Naive thymus-derived CD8-positive, alpha-beta T cell (primary cell): ENCODE measurements at places on chromosomes 1 and 21.

DNA sequence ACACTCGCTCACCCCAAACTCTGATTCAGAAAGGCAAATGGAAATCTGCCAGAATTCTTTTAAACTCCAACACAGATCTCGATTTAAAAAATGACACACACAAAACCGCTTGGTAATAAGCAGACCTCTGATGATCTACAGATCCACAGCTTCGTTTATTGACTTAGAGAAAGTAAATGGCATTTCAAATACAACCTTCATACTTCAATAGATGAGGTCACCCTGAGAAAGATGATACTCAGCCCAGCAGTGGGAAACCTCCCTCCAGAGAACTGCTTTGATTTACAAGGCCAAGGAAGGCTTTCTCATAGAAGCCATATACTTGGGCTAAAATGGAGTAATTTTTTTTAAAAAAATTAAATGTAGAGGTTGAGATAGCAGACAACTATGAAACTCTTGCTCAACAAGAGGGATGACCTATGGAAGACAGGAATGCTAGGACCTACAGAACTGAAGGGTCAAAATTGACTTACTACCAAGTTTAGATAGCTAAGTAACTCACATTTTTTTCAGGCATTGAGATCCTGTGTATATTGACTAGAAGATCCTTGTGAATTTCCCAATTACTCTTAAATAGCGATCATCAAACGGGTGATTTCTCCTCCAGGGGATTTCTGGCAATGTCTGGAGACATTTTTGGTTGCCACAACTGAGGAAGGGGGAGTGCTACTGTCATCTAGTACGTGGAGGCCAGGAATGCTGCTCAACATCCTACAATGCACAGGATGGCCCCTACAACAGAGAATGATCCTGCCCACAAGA, 143.9 kb downstream of the CLIC6 start:
- no peak for DNase-seq

DNA sequence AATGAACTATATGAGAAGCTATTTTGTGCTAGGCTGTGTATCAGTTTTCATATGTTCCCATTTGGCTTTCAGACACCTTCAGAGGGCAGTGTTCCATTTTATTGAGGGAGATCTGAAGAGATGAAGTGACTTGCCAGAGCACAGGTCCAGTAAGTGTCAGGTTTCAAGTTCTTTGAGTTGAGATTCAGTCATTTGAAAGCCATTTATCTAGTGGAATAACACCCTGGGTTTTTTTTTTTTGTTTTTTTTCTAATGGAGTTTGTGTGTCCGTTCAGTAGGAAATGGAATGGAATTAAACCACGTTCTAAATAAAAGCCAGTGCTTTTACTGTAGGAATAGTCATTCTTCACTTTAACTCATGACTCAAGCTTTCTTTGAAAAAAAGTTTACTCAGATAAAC, 652.9 kb upstream of the USP24 start:
- DNase-seq, result no peak

GRCh38 chr1:32100359-32100758, 7.5 kb upstream of the KPNA6 start:
- DNase-seq, result no peak

GRCh38 chr1:6450943-6451373, 15.0 kb downstream of the TNFRSF25 start:
- DNase-seq, result no peak

- no peak for DNase-seq
Measured at GRCh38 chr1:46065405-46065804, 67.0 kb downstream of the PIK3R3 start.

- peak; percentile 36 for DNase-seq
Measured at GRCh38 chr1:100353071-100353801, 930 bp downstream of the CDC14A start.

DNA sequence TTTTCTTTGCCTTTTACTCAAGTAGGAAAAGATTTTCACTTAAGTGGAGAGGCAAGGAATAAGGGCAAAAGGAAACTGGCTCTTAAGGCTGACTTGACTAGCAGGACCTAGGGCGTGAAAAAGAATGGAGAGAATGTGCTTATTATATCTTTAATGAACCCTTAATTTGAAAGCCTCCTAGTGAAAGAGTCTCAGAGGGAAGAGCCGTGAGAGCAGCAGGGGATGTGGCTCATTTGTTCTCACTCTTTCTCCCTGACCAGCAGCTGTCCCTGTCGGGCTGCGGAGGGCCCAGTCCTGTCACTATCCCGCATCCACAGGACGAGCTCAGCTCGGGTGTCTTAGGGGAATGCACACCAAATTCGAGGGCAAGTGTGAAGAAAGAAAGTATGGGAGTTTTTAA, 180.1 kb downstream of the EDEM3 start:
- DNase-seq, result no peak

- no peak for DNase-seq
Measured at GRCh38 chr21:46124926-46125845, 27.3 kb downstream of the COL6A2 start.

DNA sequence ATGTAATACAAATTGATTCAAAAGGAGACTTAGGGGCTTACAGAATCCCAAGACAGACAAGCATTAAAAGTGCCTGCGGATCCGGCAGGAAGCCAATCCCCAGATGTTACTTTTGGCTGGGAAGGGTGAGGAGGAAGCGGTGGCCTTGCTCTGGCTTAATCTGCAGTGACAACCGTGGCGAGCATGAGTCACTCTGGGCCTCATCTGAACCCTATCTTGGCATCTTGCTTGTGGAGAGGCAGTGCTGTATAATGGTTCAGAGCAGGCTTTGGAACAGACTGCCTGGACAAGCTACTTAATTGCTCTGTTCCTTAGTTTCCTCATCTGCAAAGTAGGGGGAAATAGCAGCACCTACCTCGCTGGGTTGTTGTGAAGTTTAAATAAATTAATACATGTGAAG, 74.1 kb downstream of the XCL2 start:
- DNase-seq, result no peak

DNA sequence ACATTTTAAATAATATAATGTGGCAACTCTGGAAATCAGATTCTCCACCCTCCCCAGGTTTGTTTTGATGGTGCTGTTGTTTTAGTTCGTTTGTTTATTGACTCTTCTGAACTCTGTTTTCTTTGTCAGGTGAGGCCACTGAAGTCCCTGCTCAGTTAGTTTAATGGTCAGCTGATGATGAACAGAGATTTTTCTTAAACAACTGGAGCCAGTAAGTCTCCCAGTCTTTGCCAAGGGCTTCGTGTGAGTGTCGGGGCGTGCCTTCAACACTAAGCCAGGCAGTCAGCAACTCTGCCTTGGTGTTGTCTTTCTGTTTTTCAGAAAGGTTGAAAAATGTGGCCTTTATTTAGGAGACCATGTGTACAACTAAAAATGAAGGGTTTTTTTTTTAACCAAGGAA, 58.9 kb downstream of the TEX35 start:
- no peak for DNase-seq

DNA sequence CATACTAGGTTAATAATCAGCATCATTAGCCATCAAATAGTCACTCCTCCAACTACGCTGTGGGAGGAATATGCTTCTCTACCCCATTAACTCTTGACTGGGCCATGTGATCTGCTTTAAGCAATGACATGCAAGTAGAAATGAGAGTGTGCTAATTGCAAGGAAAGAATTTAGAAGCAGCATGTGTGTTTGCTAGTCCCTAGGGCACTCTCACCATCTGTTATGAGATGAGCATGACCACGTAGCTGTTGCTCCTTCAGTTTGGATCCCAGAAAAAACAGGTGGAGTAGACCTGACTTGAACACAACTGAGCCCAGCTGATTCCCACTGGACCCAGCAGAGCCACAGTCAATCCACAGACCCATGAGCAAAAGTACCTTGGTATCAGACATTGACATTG, 19.7 kb upstream of the RGS7 start:
- no peak for DNase-seq

- no peak for DNase-seq
Measured at GRCh38 chr1:234139966-234140365, 233.3 kb upstream of the COA6 start.

GRCh38 chr1:157262891-157263290, 124.7 kb upstream of the ETV3 start:
- DNase-seq, result no peak

GRCh38 chr21:44734841-44735240, 23.5 kb upstream of the TSPEAR start:
- no peak for DNase-seq
